ENCODE measurements at places on chromosomes 11 and 22.

DNA sequence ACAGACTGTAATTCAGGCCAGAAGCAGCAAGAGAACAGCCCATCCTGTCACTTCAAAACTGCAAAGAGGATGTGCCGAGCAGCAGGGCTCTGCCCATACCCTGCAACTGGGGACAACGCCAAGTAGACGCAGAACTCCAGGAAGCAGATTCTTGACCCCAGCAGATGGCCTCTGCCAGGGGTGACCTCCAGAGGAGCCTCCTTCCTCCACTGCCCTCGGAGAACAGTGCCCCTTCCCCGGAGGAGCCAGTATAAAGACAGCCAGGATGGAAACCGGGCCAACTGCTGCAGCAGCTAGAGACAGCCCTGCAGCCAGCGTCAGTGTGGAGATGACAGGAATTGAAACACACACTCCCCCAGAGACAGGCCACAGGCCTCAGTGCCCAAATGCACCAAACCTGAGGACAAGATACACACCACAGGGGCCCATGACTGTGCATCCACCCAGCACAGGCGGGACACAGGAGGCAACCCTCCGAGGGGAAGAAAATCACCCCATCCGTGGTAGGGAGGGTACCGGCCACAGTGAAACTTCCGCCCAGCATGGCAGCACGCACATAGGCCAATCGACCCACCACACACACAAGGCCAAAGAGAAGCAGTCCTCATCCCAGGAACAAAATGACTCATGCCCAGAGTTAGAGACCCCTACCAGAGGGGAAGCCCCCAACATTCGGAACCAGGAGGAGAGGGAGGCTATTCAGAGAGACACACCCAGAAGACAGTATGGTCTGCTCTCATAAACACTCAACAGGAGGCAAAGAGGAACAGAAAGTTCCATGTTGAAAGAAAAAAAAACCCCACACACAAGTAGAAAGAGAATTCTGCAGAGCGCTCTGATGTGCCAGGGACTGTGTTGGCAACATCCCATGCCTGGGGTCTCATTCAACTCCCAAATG lies 5.6 kb downstream of the AHNAK start:
- DNase-seq = no peak

GRCh38 chr11:15053191-15053685 lies 20.2 kb upstream of the CALCB start:
- DNase-seq = no peak

DNA sequence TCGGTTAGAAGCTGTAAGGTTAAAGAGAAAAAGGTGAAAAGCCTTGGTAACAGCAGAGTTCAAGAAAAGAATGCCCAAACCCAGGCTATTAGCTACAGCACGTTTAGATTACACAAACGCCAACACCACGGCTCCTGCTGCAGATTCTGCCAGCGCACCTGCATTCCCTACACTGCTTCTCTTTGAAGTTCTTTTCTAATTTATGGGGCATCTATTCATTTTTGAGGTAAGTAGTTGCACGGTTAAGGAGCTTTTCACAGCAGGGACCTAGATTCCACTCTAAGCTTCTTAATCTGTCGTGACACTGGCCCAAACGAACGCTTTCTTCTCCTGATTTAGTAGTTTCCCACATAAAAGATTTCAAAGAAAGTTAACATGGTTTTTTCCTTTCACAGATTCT lies 38.0 kb upstream of the CHKA start:
- DNase-seq = no peak

DNA sequence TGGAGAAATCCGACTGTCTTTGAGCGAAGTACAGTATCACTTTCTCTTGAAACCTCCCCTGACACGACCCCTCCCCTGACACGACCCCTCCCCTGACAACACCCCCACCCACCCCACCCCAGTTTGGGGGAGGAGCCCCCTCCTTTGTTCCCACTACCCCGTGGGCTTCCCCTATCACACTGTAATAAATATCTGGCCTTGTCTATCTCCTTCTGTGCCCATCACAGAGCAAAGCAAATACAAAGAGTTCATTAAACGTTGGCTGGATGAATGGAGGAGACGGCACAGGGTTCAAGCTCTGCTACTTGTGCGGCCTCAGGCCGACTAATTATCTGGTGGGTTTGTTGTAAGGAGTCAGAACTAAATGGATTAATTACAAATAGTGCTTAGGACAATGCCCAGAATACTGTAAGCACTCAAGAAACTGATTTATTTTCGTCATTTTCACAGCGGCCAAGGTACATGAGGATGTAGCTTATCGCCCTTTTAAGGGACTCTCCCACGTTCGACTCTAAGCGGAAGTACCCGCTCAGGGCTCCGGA lies 628 bp upstream of the GGA1 start:
- DNase-seq = no peak

GRCh38 chr22:49525801-49526535 lies 301.7 kb downstream of the BRD1 start:
- DNase-seq = no peak

DNA sequence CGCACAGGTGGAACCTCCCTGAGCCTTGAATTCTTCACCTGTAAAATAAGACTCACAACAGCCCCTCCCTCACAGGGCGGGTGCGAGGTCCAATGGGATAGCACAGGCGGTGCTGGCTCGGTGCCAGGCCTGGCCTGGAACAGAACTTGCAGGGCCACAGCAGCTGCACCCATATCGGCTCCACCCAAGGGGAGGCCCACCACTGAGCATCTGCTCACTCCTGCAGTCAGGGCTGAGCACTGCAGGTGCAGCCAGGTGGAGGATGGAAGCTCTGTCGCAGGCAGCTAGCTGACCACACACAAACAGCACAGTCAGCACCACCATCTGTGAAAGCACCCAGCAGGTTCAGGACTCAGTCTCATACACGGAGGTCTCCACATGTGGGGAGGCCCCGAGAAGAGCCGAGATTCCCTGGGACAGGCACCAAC lies 19.6 kb downstream of the VPS37C start:
- no peak for DNase-seq

DNA sequence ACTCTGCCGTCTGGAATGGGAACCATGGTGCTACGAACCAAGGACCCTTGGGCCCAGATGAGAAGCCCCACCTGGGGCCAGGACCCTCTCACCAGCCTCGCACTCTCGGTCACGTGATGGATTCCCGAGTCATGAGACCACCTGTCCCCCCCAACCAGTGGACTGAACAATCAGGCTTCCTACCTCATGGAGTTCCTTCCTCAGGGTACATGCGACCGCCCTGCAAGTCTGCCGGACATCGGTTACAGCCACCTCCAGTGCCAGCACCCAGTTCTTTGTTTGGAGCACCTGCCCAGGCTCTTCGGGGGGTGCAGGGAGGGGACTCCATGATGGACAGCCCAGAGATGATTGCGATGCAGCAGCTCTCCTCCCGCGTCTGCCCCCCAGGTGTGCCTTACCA lies 20.8 kb upstream of the SLC25A18 start:
- DNase-seq = no peak

- DNase-seq = no peak
Measured at GRCh38 chr11:123392431-123392830, 37.6 kb upstream of the GRAMD1B start.

DNA sequence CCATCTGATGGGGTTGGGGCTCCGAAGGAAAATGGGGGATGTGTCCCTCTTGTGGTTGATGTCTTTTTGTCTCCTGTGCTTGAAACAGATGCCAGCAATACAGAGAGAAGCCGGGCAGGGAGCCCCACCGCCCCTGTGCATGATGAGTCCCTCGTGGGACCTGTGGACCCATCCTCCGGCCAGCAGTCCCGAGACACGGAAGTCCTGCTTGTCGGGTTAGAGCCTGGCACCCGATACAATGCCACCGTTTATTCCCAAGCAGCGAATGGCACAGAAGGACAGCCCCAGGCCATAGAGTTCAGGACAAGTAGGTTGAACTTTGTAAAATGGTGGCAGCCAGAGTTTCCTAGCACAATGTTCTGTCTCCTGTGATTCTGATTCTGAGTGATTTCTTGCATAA lies 91.7 kb upstream of the OR4B1 start:
- no peak for DNase-seq

GRCh38 chr11:1384199-1384970 lies 5.3 kb upstream of the BRSK2 start:
- DNase-seq = no peak
